SJSA1 (cell line): ENCODE measurements at places on chromosomes 5 and 9. TPM values are rescaled to one million over a fixed set of nuclear protein-coding genes. Genes with fewer than 3 reads are reported as not detected.
A peak's percentile ranks its signal among the peaks of the same experiment; 100 is the strongest.

The TRPM3 gene
- 0.03 TPM in 1 of 2 replicates, not detected in the other for total RNA-seq

The KIAA0825 gene
- total RNA-seq = 1.8 and 1.9 TPM in 2 replicates

The SKP1 gene
- 636 and 814 TPM in 2 replicates for total RNA-seq

The ZNF300 gene
- total RNA-seq = 3.0 and 7.2 TPM in 2 replicates

The FCN1 gene
- not detected in 2 replicates for total RNA-seq

The REEP2 gene
- 0.21 TPM in 1 of 2 replicates, not detected in the other for total RNA-seq

The CNOT8 gene
- total RNA-seq = 87.9 and 102 TPM in 2 replicates

The SLC25A2 gene
- 0.11 and 0.75 TPM in 2 replicates for total RNA-seq

The LVRN gene
- 0.74 TPM in 1 of 2 replicates, not detected in the other for total RNA-seq

GRCh38 chr5:80141681-80142080, 106.5 kb downstream of the THBS4 start:
- peaks cover 13% of the 10 kb centered on the region for H3K4me1 ChIP-seq
- H3K27ac ChIP-seq = peak overlapping the region; percentile 33
- no peaks in the 10 kb centered on the region for H3K27me3 ChIP-seq
- no peaks in the 10 kb centered on the region for H3K36me3 ChIP-seq
- no peak for DNase-seq
- H3K4me3 ChIP-seq = no peak overlapping the region

DNA sequence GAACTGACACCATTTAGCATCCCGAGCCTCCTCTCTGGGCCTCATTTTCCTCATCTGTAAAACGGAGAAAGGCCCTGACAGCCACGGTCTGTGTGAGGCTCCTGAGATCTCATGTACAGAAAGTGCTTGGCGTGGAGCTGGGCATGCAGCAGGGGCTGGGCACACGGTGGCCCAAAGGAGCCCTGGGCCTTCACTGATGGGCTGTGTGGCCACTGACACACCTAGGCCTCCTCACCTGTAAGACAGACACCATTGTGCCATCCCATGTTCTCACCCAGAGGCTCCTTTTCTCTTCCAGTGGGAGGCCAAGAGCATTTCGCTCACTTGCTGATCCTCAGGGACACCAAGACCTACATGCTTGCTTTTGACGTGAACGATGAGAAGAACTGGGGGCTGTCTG, 1.6 kb downstream of the ORM1 start:
- no peaks in the 10 kb centered on the region for H3K36me3 ChIP-seq
- DNase-seq = no peak
- H3K4me3 ChIP-seq = no peak overlapping the region
- no peak overlapping the region for H3K27ac ChIP-seq
- peaks cover 12% of the 10 kb centered on the region for H3K4me1 ChIP-seq

DNA sequence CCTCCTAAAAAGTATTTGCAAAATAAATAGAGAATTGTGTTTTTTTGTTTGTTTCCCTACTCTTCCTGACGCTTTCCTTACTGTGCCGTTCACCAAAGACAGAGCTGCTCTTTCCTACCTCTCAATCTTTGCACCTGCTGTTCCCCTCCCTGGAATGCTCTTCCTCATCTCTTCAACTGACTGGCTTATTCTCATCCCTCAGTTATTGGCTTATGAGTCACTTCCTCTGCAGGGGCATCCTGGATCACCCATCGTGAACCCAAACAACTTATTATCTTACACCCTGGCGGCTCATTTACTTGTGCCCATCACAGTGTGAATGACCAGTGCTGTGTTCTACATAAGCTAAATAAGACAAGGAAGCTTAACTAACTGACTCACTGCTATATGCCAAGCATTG, 36.1 kb upstream of the CCNG1 start:
- H3K4me3 ChIP-seq = no peak overlapping the region
- no peaks in the 10 kb centered on the region; the same call in 1 of the 2 replicates for H3K27me3 ChIP-seq
- no peak overlapping the region for H3K27ac ChIP-seq
- no peak for DNase-seq
- no peaks in the 10 kb centered on the region for H3K36me3 ChIP-seq
- no peaks in the 10 kb centered on the region for H3K4me1 ChIP-seq

- H3K4me1 ChIP-seq = no peaks in the 10 kb centered on the region
- no peak for DNase-seq
- H3K27me3 ChIP-seq = no peaks in the 10 kb centered on the region
- no peaks in the 10 kb centered on the region for H3K36me3 ChIP-seq
- no peak overlapping the region for H3K27ac ChIP-seq
- no peak overlapping the region for H3K4me3 ChIP-seq
These were observed 891.3 kb downstream of the TLE1 start for GRCh38 chr9:80797831-80798688.

DNA sequence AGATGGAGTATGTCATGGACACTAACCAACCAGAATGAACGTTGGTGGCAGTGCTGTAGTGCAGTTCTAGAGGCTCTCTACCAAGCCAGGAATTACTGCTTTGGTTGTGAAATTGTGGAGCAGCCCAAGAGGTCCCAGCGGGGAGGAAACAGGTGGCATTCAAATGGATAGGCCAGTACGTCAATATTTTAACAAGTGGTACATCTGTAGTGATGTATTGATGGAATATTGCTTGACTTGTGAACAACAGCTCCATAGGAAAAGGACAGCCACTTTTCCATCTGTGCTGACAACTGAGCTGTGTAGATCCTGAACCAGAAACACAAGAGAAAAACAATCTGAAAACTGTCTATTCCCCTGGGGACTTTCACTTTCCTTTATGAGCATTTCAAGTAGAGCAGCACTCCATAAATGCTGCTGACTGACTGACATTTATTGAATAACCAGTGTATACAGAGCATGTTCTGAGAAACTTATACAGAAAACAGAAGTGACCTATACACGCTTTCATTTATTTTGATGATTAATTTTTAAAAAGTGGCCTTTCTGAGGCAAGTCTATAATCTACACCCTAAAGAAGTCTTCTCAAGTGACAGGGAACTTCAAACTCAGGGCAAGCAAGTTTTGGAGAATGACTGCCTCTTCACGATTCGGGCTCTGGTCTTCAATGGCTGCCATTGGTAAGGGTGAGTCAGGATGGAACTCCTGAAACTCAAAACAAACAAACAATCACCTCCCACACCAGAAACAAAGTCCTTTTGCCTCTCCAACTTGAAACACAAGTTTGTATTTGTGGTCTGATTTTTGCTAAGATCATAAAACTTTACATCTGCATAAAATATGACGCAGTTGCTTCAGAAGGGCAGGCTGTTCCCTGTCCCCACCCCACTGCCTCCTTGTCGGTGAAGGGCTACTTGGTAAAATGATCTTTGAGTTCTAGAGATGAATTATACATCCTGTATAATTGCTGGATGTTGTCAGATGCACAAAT, 362.4 kb downstream of the NDUFS4 start:
- no peaks in the 10 kb centered on the region for H3K27me3 ChIP-seq
- DNase-seq = no peak

DNA sequence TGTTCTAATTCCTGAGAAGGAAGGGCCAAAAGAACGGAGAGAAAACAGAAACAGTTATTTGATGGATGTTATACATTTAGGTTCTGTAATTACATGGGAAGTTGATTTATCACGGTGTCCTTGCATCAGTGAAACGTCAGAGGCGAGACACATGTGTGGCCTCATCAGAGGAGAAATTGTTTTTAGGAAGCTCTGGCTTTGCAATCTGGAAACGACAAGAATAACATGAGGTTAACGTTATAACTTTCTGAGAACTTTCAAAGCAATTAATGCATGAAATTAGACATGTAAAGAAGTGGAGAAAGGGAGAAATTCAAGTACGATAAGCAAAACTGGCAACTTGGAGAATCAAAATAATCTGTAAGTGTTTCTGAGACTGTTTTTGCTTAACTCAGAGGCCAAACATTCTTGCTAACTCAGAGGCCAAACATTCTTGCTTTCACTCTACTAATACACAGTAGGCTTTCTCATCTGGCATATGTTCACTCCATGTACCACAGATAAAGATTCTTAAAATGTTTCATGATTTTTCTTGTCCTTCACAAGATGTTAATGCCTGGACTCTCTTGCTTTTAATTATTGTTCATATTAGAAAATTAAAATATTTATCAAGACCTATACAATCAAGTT, 933.0 kb downstream of the TLE4 start:
- no peak overlapping the region for H3K4me3 ChIP-seq
- H3K27me3 ChIP-seq = no peaks in the 10 kb centered on the region
- no peak overlapping the region for H3K27ac ChIP-seq
- H3K4me1 ChIP-seq = no peaks in the 10 kb centered on the region

DNA sequence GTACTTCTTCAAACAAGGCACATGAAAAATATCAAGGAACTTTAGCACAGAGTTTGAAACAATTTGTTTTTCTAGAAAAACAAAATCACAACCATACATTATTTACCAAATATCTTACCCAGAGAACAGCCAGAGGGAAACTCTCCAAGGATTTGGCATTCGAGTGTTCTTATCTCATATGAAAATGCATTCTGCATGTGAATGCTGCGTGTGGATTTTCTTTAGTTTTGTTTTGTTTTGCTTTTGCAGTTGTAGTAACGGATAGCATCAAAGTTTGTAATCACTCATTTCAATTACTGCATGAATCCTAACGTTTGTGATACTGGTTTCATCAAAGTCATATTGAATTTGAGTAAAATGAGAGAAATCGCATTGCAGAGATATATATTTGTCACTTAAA, 28.0 kb downstream of the ADAMTSL1 start:
- H3K4me3 ChIP-seq = no peak overlapping the region
- no peaks in the 10 kb centered on the region for H3K27me3 ChIP-seq
- no peaks in the 10 kb centered on the region for H3K4me1 ChIP-seq
- no peak overlapping the region for H3K27ac ChIP-seq
- no peak for DNase-seq

- H3K4me1 ChIP-seq = no peaks in the 10 kb centered on the region
- no peaks in the 10 kb centered on the region for H3K27me3 ChIP-seq
- no peaks in the 10 kb centered on the region for H3K36me3 ChIP-seq
- H3K27ac ChIP-seq = no peak overlapping the region
- no peak for DNase-seq
- H3K4me3 ChIP-seq = no peak overlapping the region
These were observed 223.5 kb upstream of the MEF2C start for GRCh38 chr5:89106480-89106879.

GRCh38 chr9:112754578-112754977, 4.0 kb downstream of the SNX30 start:
- H3K4me3 ChIP-seq = no peak overlapping the region
- peaks cover 3% of the 10 kb centered on the region; the same call in 1 of the 2 replicates for H3K36me3 ChIP-seq
- 0 out of 2 replicates have a peak overlapping the region, but pooled peaks have one; percentile 11 for H3K27ac ChIP-seq
- no peaks in the 10 kb centered on the region for H3K27me3 ChIP-seq

DNA sequence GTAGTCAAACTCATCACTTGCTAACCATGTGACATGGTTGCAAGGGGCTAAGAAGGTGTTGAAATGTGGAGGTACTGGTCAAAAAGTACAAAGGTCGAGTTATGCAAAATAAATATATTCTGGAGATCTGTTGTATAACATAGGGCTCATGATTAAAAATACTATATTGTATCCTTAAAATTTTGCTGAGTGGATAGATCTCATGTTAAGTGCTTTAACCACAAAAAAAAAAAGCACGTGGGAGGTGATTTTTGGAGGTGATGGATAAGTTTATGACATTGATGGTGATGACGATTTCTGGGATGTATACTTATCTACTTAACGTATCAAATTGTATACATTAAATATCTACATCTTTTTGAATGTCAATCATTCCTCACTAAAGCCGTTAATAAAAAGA, 96.2 kb upstream of the PAPPA start:
- no peak overlapping the region for H3K4me3 ChIP-seq
- no peaks in the 10 kb centered on the region for H3K4me1 ChIP-seq
- no peak overlapping the region for H3K27ac ChIP-seq
- DNase-seq = no peak
- no peaks in the 10 kb centered on the region for H3K36me3 ChIP-seq

DNA sequence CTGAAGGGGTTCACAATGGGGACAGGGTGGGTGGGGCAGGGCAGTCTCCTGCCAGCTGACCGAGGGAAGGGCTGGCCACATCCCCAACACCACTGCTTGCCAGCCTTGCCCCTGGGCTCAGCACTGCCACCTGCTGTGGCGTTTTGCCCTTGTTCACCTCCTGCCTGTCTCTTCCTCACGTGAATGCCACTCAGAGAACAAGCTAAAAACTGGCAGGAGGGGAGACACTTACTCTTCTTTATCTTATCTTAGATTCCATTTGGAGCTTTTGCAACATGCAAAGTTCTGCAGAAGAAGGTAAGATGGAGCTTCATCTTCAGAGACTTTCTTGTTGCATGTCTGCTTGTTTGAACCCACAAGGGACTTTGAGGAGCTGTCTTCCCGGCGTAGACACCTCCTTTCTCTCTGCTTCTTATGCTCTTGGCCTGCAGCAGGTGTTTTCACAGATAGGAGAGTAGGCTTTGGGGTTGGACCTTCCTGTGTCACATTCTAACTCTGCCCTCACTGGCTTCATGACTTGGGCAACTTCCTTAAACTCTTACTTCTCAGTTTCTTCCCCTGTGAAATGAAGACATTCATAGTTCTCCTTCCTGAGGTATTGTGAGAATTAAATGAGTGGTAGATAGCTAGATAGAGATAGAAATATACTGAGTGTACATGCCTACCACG, 4.1 kb downstream of the LRSAM1 start:
- DNase-seq = no peak
- no peaks in the 10 kb centered on the region for H3K27me3 ChIP-seq
- H3K36me3 ChIP-seq = peaks cover 14% of the 10 kb centered on the region
- H3K4me3 ChIP-seq = no peak overlapping the region
- H3K27ac ChIP-seq = no peak overlapping the region

DNA sequence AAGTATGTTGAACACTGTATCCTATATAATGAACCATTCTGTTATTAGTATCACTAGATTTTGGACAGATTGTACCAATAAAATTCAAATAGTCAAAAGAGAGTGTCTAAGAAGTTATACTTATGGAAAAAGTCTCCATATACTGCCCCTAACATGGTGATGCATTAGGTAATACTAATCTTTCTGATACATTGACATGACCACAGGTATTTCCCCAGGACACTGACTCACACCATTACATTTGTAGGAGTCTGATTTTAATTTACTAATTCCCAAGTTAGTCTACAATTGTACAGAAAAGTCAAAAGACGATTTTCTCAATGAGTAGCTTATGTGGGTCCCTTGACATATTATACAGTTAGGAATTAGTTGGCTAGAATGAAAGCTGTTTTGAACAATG, 593.8 kb downstream of the ISL1 start:
- no peaks in the 10 kb centered on the region; the same call in 1 of the 2 replicates for H3K27me3 ChIP-seq
- no peaks in the 10 kb centered on the region for H3K36me3 ChIP-seq
- no peak overlapping the region for H3K4me3 ChIP-seq
- no peaks in the 10 kb centered on the region for H3K4me1 ChIP-seq
- DNase-seq = no peak

DNA sequence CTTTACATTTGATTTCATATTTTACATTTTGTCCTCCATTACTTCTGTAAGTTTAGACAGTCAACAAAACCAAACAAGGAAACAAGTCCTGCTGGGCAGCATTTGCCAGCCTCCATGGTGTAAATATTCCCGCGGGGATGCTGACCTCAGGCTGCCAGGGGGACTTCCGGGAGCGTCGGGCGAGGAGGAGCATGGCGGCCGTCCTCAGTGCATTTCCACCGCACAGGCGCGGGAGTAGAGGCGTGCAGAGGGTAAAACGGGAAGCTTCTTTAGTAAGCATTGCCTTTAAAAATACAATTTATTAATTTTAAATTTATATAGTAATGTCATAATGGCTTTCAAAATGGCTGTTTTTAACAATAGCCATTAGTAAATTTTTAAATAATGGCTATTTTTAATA, 385.3 kb upstream of the IRX4 start:
- DNase-seq = no peak
- no peak overlapping the region for H3K27ac ChIP-seq
- no peaks in the 10 kb centered on the region for H3K27me3 ChIP-seq
- no peak overlapping the region for H3K4me3 ChIP-seq
- H3K36me3 ChIP-seq = no peaks in the 10 kb centered on the region
